GM23338 (cell line): ENCODE measurements at places on chromosomes 11 and 22. TPM values are rescaled to one million over a fixed set of nuclear protein-coding genes. Genes with fewer than 3 reads are reported as not detected.

The MMP12 gene
- not detected in 2 replicates for total RNA-seq

The TUBA8 gene
- total RNA-seq = 0.31 TPM in 1 of 2 replicates, not detected in the other

The OR52I1 gene
- total RNA-seq = not detected in 2 replicates

The ART1 gene
- total RNA-seq = not detected in 2 replicates

The KRTAP5-10 gene
- total RNA-seq = not detected in 2 replicates

The TMEM121B gene
- total RNA-seq = 6.4 and 7.2 TPM in 2 replicates

The CNTF gene
- 1.8 and 1.9 TPM in 2 replicates for total RNA-seq

The MUC5AC gene
- total RNA-seq = not detected in 2 replicates

The OR5P2 gene
- 1.3 and 1.5 TPM in 2 replicates for total RNA-seq

The MYO7A gene
- 2.3 and 5.4 TPM in 2 replicates for total RNA-seq

The GRAP2 gene
- 0.42 TPM in 1 of 2 replicates, not detected in the other for total RNA-seq

The MS4A4E gene
- not detected in 2 replicates for total RNA-seq

The OR2D2 gene
- 0.24 and 1.3 TPM in 2 replicates for total RNA-seq

The ANO1 gene
- 3.4 and 3.9 TPM in 2 replicates for total RNA-seq

The GTPBP1 gene
- 79.9 and 88.4 TPM in 2 replicates for total RNA-seq

The AP1B1 gene
- total RNA-seq = 67.5 and 74.4 TPM in 2 replicates

The RFPL1 gene
- total RNA-seq = not detected in 2 replicates

The RFPL3 gene
- total RNA-seq = not detected in 2 replicates

The MOV10L1 gene
- 0.62 and 0.73 TPM in 2 replicates for total RNA-seq

The SLC17A6 gene
- 0.16 and 0.31 TPM in 2 replicates for total RNA-seq

The OR52H1 gene
- 0.28 TPM in 1 of 2 replicates, not detected in the other for total RNA-seq

The CUL5 gene
- total RNA-seq = 23.2 and 26.0 TPM in 2 replicates

The ATM gene
- total RNA-seq = 44.2 and 59.3 TPM in 2 replicates
